ENCODE measurements at places on chromosomes 3 and 15. TPM values are rescaled to one million over a fixed set of nuclear protein-coding genes. Genes with fewer than 3 reads are reported as not detected.

- no peak for DNase-seq
Measured at GRCh38 chr3:101984356-101984755, 135.0 kb downstream of the NFKBIZ start.

DNA sequence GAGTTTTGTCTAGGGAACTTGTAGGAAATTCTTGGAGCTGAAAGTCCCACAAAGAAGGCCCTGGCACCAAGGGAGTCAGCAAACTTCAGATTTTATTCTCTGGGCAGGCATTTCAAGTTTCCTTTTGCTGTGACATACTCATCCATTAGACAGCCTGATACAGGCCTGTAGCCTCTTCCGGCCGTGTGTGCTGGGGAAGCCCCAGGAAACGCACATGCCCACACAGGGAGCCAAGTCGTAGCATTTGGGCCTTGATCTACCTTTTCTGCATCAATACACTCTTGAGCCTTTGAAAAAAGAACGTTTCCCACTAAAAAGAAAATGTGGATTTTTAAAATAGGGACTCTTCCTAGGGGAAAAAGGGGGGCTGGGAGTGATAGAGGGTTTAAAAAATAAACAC, 15.0 kb downstream of the TIGIT start:
- DNase-seq = no peak

Gene PLA2G4E
- not detected for total RNA-seq

Gene CORO2B
- 5.9 TPM for total RNA-seq

DNA sequence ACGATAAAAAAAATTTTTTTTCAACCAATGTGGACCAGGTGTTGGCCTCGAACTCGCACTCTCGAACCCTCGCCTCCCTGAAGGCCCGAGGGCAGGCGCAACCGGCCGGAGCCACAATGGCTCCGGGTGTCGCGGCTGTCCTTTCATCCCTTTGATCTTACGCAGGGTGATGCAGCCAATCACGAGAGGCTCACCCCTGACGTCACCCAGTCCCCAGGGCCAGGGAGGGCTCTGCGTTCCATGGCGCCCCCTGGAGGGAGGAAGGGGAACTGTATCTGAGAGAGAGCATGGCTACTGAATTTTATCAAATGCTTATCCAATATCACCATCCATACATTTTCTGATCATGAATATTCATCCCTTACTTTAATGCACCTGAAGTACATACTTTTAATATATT, 15.4 kb upstream of the GMNC start:
- DNase-seq = no peak

DNA sequence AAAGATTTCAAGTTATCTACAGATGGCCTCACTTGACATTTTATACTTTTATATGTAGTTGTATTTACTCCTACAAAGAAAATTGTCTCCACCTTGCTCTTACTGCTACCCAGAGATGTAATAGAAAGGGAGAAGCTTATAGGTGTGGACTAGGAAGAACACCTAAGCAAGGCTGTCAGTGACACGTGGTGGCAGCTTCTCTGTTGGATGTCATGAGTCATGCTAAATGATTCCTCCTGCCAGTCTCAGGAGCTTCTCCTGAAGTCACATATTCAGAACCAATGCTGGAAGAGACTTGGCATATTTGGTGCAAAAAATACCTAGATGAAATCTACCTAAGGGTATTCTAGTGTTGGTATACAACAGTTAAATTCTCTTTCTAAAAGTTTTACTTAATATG, 184.7 kb downstream of the LRRC3B start:
- DNase-seq = no peak

DNA sequence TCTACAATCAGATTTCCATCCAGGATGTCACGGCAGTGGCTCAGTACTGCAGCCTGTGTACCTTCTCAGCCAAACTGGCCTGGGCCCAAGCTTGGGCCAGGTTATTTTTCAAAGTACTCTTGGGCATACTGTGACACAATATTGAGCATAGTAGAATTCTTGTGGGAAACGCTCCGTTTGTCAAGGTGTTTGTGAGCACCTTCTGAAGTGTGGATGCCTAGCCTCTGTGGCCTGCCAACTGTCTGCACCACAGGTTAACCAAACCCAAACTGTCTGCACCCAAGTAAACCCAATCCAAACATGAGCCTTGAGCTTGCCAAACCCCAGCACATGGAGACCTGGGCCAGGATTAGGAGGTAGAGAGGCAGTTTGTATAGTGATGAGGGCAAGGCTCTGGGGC, 25.4 kb downstream of the CTDSPL start:
- DNase-seq = no peak

DNA sequence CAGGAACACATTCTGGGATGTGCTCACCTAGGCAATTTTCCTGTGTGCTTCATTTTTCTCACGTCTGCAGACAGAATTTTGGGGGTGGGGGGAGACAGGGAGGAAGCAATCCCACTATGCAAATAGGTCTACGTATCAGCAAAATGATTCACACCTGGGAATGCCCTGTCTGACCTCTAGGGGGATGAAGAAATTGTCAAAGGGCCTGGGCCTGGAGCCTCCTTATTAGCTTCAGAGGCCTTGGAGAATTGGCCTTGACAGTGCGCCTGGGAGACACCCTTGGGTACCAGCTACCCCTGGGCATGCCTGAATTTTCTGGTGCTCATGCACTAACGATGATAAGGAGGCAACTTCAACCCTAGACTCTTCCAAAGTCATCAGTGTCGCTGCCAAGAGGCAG, 207.5 kb downstream of the CADPS start:
- DNase-seq = no peak

Gene MAPKBP1
- total RNA-seq = 17.0 TPM

DNA sequence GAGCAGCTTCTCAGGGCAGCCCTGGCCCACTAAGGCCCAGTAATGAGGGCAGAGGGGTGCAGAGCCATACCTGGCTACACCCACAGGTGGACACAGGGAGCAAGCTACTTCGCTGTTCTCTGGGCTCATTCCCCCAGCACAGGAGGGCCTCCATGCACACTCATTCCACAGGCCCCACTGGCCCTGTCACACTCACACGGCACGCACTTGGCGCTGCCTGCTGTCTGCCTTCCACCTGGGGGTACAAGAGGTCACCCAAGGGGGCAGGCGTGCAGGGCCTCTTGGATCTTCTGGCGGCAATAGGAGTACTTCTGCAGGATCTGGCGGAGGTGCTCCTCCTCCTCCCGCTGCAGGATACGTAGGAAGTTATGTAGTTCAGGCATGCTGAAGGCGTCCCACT, 2.3 kb upstream of the TUSC2 start:
- DNase-seq = no peak

DNA sequence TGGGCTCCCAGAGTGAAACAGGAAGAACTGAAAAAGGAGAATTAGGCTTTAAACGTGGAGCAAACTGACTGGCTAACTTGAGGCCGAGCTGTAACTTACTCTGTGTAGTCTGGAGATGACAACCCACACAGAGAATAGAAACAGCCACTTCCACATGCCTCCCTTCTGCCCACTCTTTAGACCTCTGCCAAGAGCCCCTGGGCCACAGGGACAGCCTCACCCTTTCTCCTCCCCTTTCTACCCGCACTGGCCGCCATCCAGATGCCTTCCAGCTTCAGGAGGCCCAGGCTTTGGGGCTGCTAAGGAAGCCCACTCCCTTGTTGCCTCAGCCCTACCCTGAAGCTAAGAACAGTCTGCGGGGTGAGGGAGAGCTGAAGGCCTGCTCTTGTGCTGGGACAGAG, 6.8 kb downstream of the ARHGAP31 start:
- DNase-seq = peak; percentile 43

GRCh38 chr15:70054884-70055387, 42.8 kb downstream of the TLE3 start:
- no peak for DNase-seq

GRCh38 chr3:3031326-3031725, 78.8 kb downstream of the IL5RA start:
- DNase-seq = no peak

- DNase-seq = no peak
Measured at GRCh38 chr3:169390741-169391305, 272.7 kb downstream of the MECOM start.

DNA sequence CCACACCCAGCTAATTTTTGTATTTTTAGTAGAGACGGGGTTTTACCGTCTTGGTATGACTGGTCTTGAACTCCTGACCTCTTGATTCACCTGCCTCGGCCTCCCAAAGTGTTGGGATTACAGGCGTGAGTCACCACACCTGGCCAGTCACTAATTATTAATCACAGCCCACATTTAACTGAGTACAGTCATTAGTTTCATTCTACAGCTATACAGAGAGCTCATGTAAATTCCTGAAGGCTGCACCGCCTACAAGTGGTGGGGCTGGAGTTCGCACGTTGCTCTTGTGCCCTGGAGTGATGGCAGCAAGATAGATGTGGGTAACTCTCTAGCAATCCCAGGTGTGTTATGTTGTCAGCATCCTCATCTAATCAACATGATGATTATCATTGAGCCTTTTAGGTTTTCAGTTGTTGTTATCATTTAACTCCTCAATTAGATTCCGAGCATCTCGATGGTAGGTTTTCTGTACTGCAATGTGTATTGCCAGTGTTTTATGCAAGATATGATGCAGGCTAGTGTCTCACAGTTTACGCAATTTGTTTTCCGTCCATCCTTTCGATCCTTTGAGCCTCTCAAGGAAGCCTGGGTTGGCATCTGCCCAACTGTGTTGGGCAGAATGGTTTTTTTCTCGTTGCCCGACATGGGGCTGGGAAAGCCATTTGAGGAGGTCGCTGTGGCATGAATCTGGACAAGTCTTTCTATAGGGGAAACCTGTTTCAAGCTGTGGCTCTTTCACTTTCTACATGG, 216.3 kb downstream of the LPP start:
- DNase-seq = no peak

DNA sequence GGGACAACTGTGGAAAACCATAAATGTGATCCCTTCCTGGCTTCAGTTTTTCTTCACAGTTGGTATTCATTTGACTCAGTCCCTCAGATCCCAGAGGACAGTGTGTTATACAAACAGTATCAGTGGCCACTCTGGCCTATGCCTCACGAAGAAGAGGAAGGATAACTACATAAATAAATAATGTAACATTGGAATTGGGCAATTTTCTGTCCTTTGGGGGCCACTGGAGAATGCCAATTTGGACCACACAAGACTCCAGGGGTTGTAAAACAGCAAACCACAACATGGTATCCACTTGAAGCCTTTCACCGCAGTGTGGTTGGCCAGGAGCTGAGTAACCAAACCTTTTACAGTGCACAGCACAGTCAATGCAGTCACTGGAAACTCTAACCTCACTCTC, 1077.0 kb downstream of the ROBO2 start:
- peak; percentile 22 for DNase-seq

GRCh38 chr15:36709653-36710052, 130.2 kb downstream of the CDIN1 start:
- no peak for DNase-seq

Gene RETNLB
- total RNA-seq = not detected

GRCh38 chr3:20984594-20985205, 766.3 kb downstream of the ZNF385D start:
- no peak for DNase-seq

- no peak for DNase-seq
Measured at GRCh38 chr15:85485956-85486567, 105.7 kb downstream of the AKAP13 start.

DNA sequence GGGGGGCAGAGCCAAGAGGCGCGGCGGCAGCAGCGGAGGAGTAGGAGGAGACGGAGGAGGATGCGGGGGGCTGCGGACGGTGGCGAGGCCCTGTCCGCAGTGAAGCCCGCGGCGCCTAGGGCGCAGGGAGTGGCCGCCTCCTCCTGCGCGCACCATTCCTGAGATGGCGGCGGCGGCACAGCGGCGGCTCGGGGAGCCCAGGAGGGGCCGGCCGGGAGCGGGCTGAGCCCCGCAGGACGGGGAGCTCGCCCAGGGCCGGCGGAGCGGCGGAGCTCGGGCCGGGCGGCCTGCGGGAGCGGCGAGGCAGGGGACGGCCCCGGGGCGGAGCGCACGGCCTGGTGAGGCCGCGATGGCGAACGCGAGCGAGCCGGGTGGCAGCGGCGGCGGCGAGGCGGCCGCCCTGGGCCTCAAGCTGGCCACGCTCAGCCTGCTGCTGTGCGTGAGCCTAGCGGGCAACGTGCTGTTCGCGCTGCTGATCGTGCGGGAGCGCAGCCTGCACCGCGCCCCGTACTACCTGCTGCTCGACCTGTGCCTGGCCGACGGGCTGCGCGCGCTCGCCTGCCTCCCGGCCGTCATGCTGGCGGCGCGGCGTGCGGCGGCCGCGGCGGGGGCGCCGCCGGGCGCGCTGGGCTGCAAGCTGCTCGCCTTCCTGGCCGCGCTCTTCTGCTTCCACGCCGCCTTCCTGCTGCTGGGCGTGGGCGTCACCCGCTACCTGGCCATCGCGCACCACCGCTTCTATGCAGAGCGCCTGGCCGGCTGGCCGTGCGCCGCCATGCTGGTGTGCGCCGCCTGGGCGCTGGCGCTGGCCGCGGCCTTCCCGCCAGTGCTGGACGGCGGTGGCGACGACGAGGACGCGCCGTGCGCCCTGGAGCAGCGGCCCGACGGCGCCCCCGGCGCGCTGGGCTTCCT, at the start of gene GPR27:
TSS of gene GPR27 (plus strand) at position 155 of the 909 bp plus-strand sequence. CDS start at position 350, 195 bp downstream.
- DNase-seq = peak; percentile 49

GRCh38 chr3:126463521-126463920, 12.2 kb downstream of the ZXDC start:
- DNase-seq = no peak

DNA sequence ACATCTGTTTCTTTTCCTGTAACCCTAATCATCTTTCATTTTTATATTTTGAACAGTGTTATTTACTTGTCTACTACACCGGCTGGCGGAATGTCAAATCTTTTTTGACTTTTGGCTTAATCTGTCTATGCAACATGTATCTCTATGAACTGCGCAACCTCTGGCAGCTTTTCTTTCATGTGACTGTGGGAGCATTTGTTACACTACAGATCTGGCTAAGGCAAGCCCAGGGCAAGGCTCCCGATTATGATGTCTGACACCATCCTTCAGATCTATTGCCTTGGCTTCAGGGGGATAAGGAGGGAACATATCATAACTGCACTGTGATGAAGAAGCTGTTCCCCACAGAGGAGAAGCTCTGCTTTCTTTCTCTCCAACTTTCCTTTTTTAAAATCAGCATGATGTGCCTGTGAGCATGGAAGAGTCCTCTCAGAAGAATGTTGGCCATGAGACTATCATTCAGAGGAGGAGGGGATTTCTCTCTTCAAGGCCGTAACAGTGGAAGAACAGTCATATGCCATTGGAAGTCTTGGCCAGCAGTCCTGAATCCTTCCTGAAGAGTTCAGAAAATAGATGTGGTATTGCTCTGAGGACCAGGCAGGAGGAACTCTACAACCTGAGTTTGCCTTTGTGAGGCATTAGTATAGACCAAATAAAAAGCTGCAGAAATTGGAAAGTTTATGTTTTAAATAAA, 69.9 kb downstream of the SEC22A start:
- DNase-seq = no peak

GRCh38 chr3:79810581-79810980, 42.8 kb upstream of the ROBO1 start:
- DNase-seq = no peak

Measured in left ventricle myocardium superior (tissue), 1 donor.